ENCODE measurements at places on chromosomes 2 and 18. TPM values are rescaled to one million over a fixed set of nuclear protein-coding genes. Genes with fewer than 3 reads are reported as not detected.
A peak's percentile ranks its signal among the peaks of the same experiment; 100 is the strongest.

RNF103 gene
- 10.1 TPM for total RNA-seq

BOLL gene
- not detected for total RNA-seq

DHRS9 gene
- not detected for total RNA-seq

TMEM200C gene
- not detected for total RNA-seq

TSGA10 gene
- 2.6 TPM for total RNA-seq

IL18R1 gene
- not detected for total RNA-seq

ANKRD23 gene
- 6.2 TPM for total RNA-seq

- DNase-seq: peak; percentile 70
Observed at GRCh38 chr2:201432621-201433393, 18.5 kb downstream of the TRAK2 start.

DNA sequence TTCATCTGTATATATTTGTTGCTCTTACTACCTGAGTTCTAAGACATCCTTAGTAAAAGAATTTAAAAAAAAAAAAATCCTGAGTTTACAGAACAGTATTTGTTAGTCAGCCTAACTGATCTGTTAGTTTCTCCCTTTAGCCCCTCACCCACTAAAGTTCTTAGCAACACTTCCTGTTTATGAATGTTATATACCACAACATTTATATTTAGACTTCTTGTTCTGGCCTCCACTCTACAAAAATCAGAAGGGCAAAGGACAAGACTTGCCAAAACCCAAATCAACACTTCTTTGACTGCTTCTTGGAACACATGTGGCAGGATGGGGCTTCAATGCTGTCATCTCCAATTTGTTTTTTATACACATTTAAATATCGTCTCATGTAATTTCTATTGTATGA lies 71.1 kb downstream of the MGAT5 start:
- no peak for DNase-seq

DNA sequence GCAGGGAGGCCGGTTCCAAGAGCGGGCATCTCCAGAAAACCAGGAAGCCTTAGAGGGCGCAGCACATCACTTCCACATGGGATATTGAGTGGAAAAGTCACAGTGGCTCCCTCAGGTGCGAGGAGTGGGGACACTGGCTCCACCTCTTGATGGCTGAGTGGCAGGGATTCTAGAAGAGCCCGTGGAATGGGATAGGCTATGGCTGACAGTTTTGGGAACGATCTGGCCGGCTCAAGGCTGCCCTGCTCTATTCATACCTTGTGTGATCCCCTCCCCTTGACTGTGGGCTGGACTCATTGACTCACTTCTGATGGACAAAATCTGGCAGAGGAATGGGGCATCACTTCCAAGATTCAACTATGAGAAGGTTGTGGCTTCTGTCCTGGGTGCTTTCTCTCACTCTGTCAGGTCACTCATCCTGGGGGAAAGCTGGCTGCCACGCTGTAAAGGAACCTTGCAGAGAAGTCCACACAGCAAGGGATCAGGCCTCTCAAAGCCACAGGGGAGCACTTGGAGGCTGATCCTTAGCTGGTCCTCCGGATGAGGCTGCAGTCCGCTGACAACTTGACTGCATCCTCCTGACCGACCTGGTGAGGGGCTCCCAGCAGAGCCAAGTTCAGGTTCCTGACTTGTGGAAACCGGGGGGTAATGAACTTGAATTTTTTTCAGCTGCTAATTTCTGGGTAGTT lies 46.7 kb upstream of the HS6ST1 start:
- DNase-seq: no peak

DNA sequence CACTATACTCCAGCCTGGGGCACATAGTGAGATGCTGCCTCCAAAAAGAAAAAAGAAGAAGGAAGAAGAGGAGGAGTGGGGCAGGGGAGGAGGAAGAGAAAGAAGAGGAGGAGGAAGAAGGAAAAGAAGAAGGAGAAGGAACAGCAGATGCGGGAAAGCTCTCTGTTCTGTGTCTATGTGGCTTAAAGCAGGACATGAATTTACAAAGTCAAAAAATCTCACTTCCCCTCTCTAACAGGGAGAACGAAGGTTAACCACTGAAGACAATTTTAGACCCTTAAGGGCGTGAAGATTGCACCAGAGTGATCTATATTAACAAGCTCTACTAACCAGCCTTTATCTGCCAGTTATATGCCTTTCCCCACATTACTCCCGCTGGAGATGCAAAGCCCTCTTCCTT lies 258.9 kb downstream of the METTL4 start:
- no peak for DNase-seq

- no peak for DNase-seq
Observed at GRCh38 chr2:15909157-15909556, 31.2 kb upstream of the MYCN start.

DNA sequence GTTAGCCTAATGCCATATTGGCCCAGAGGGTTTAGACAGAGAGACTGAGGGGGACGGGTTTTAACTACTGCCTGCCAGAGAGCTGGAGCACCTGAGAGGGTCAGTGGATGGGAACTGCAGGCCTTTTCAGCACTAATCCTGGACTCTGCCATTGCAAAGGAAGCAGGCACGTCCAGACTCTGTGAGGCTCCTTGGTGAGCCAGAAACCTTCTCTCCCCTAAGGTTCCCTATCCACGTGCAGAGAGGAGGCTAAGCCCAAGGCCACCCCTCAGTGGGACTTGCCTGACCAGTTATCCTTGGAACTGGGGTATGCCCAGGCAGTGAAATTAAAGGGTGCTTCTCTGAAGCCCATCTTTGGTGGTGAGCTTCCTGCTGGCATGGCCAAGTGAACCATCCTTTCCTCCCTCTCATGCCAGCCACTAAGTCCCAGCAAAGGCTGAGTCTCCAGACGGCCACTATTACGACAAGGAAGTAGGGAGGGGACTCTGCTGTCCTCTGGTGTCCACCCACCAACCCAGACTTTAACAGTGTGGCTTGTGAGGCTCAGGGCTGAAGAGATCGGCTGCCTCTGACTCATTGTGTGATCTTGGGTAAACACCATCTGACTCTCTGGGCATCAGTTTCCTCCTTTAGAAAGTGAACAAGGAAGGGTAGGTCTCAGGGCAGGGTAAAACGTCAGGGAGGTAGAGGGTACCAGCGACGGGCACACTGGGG lies 3.9 kb upstream of the MLPH start:
- DNase-seq: no peak

GRCh38 chr2:232593982-232594381 lies 39.4 kb upstream of the EFHD1 start:
- no peak for DNase-seq

GRCh38 chr18:27136208-27136535 lies 48.9 kb downstream of the CHST9 start:
- no peak for DNase-seq

DNA sequence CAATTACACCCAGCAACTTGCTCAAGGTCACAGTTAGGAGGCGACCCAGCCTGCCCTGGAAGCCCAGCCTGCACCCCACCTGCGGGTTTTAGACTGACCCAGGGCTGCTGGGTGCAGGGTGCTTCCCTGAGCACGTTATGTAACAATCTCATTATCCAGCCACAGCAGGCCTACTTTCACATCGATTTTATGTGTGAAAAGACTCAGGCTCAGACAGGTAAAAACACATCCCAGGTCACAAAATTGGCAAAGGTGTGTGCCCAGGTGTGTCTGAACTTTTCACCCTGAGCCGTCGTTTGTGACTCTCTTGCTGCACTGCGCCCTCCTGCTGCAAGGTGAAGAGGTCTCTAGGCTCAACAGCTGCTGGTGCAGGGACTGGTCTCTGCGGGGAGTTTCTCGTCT lies 668.2 kb upstream of the HS6ST1 start:
- no peak for DNase-seq

DNA sequence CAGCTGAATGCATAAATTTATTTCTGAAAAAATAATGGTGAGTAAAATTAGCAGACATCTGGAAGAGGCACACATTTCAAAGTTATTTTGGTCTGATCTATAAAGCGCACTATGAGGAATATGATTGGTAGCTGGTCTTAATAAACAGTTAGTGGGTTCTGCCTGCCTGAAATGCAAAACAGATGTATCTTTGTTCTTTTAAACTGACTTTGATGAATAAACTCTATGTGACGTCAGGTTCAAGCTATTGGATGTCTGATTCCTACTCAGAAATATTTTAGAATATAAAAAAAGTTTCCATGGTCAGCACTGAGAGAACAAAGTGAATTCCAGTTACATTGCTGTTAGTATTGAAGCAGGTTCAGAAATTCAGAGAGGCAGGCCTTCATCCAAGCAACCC lies 136.4 kb downstream of the TPGS2 start:
- DNase-seq: no peak

DNA sequence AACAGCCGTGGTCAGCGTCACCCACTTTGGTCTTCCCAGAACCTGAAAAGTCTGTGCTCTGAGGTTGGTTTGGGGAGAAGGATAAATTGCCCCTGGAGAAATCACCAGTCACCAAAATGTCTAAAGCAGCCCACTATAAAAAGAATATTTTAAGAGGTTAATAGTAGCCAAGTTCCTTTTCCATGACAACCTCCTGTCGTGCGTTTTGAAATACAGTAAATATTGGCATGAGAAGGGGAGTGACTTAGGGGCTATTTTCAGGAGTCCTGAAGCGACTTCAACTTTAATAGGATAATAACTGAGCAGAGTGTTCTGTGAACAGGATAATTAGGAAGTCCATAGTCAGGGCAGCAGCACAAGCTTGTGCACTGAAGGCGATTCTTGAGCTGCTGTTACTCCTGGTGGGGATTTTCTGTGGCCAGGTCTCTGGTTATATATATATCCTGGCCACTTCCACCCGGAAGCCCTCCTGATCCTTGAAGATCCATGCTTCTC lies 49.3 kb downstream of the RNF144A start:
- DNase-seq: no peak

GRCh38 chr2:109438146-109438545 lies 175.6 kb downstream of the SEPTIN10 start:
- DNase-seq: no peak

- DNase-seq: no peak
Observed at GRCh38 chr2:28761420-28761819, 9.8 kb downstream of the PPP1CB start.

Measured in A673 (cell line).